ENCODE measurements at places on chromosomes 11 and 22.

GRCh38 chr11:128738942-128739341 lies 45.1 kb downstream of the FLI1 start:
- no peak for DNase-seq

DNA sequence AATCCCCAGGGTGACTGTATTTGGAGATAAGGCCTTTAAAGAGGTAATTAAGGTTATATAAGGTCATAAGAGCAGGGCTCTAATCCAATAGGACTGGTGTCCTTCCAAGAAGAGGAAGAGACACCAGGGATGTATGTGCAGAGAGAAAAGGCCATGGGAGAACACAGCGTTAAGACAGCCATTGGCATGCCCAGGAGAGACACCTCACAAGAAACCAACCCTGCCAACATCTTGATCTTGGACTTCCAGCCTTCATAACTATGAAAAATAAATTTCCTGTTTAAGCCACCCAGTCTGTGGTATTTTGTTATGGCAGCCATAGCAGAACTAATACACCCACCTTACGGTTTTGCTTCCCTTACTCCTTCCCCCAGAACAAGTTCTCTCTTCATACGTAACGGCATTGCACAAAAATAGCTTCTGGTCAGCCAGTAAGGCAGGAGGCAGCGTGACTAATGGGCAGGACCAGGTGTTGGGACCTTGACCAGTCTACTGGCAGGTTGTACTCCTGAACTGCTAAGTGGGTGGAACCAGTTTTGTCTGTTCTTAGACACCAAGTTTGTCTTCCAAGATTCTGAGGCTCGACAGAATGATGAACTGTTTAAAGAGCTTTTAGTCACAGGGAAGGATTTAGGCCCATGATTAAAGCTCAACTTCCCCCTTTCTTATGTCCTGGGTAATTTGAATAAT lies 31.9 kb upstream of the UPB1 start:
- no peak for DNase-seq

GRCh38 chr11:26227301-26227746 lies 104.6 kb upstream of the ANO3 start:
- DNase-seq = no peak

DNA sequence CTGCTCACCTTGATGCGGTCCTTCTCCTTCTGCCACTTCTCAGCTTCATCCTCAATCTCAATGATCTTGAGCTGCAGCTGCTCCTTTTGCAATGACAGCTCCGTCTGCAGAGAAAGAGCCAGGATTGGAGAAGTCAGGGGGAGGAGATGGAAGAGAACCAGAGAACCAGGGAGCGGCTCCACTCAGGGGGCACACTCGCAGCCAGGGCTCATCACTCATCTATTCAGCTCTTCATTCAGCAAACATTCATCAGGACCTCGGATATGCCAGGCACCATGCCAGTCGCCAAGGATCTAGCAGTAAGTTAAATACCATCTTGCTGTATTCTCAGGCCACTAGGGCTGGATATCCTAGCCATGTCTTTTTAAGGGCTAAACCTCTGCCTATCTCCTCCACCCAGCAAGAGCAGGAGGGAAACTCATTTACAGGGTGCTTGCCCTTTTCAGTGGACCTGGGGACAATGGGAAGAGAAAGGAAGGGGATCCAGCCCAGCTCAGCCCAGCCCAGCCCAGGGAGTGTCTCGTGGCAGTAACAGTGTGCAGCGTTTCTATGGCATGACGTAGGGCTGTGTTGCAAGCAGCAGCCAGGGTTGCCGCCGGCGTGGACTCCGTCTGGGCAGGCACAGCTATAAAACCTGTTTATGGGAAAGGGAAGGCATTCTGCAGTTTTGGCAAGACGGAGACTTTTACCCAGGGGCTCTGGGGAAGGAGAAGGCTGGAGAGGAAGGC lies 9.4 kb downstream of the TRIM29 start:
- DNase-seq = no peak

- DNase-seq = no peak
These were observed 1163.1 kb downstream of the BRD1 start for GRCh38 chr22:48664586-48664985.

DNA sequence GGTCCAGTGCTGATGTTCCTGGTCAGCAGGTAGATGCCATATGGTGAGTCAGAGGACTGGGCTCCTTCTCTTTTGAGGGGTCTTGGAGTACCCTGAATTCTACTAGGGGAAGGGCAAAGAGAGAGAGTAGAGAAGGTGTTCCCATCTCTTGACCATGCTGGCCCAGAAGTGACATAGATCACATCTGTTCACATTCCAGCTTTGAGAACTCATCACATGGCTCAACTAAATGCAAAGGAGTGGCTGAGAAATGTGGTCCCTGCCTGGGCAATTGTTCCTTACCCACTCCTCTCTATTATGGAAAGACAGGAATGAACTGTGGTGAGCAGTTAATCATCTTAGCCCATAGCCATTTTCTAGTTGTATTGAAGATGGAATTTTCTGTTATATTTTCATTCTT lies 105.4 kb upstream of the TIMP3 start:
- no peak for DNase-seq

- no peak for DNase-seq
These were observed 73.7 kb downstream of the ABTB2 start for GRCh38 chr11:34284156-34284555.

DNA sequence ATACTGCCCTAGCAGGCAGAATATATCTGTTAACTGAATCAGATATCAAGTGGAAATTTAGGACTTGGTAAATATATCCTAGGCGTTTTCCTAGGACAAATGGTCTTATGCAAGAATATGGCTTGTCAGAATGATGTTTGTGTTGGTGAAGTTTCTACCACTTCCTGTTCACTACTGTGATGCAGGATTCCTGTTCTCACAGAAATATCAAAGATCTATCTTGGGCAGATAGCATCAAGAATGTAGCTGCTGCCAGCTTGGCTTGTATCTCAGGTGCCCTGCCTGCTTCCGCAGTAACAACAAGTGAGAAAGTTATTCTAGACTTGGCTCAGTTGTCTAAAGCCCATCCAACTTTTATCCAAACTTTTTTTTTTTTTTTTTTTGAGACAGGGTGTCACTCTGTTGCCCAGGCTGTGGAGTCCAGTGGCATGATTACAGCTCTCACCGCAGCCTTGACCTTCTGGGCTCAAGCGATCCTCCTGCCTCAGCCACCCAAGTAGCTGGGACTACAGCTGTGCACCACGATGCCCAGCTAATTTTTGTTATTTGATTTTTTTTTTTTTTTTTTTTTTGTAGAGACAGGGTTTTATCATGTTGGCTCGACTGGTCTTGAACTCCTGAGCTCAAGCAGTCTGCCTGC lies 61.3 kb downstream of the PPME1 start:
- DNase-seq = no peak

DNA sequence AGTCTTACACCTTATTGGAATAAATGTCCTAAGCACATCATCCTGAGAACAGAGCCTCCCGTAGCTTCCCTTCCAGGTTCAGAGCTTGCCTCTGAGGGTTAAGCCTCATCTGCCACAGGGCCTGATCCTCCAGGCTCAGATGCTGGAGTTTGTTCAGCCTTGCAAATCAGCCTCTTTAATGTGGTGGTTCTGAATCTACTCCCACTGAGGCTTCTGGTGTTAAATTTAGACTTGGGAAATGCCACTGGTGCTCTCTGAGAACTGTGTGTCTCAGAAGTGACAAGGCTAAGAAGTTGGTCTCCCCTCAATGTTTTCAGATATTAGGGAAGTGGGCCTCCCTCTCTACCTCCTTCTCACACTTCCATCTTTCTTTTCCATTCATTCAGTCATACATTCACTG lies 68.7 kb downstream of the CCDC81 start:
- no peak for DNase-seq

GRCh38 chr11:88089134-88089533 lies 86.1 kb downstream of the RAB38 start:
- no peak for DNase-seq

DNA sequence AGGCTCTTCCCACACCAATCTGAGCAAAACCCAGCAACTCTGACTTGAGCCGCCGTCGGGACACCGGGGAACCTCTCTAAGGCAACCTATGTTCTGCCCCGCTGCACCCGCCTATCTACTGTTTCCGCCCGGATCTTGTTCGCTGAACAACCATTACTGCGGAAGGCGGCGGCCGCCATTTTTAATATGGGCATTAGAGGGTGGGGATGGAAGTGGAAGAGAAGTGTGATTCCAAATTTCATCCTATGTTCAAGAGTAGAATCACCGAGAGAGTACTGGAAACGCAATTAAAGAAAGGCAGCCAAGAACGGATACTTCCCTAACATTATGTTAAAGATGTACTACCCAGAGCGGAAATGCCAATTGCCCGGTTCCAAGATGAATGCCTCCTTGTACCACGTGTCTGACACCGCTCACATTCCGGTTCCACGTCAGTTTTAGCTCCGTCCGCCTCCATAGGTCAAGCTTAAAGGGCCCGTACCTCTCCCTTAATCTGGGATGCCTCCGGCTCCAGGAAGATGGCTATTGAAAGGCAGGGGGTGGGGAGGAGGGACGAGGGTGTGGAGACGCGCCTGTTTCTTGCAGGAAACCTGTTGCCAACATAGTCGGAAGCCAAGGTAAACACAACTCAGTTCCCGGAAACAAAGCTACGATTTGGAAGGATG lies at the start of gene DPAGT1:
DPAGT1 (minus strand) TSS at position 95 of the 665 bp plus-strand sequence. CDS start 198 bp downstream, outside the sequence.
- DNase-seq = peak; percentile 97

GRCh38 chr11:119416606-119417580 lies 6.1 kb downstream of the THY1 start:
- DNase-seq = peak; percentile 63

DNA sequence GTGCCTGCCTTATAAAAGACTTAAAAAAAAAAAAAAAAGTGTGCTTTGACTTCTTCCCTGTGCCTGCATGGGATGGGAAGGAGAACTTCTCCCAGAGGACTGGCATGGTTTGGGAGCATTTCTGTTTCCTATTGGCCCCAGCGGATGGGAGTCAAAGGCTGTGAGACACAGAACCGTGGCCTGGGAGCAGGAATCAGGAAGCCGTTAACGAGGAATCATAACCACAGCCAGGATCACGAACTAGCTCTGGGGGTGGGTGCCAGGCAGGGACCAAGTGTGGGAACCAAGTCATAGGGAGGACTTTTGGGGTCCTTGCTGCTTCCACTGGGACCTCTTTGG lies 526 bp downstream of the C1QTNF6 start:
- DNase-seq = no peak

DNA sequence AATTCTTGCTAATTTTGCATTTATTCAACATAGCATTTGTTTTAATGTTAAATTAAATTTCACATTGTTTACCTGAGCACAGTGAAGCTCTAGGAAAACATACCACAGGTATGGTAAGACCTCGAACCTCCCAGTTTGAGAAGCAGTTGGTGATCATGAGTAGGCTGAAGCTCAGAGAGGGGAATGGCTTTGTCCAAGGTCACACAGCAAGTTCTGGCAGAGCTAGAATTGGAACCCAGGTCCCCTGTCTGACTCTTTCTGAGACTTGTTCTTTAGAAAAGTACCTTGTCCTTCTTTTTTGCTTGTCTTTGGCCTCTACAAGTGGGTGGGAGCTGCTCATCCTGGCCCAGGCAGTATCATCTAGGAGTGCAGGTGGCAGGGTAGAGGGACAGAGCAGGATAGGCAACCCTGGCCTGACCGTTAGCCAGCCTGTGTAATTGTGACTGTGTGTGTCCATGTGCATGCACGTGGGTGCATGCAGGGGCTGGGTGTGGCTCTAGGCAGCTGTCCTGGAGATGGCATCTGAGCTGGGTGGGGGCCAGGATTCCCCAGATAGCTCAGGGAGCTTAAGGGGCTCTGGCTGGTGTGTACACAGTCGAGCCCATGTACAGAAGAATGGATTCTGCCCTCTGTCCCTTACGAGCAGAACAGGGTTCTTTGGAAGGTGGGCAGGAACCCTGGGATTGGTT lies 21.6 kb downstream of the PHLDB1 start:
- no peak for DNase-seq

- peak; percentile 79 for DNase-seq
These were observed 295.1 kb upstream of the PLET1 start for GRCh38 chr11:112555491-112556364.

DNA sequence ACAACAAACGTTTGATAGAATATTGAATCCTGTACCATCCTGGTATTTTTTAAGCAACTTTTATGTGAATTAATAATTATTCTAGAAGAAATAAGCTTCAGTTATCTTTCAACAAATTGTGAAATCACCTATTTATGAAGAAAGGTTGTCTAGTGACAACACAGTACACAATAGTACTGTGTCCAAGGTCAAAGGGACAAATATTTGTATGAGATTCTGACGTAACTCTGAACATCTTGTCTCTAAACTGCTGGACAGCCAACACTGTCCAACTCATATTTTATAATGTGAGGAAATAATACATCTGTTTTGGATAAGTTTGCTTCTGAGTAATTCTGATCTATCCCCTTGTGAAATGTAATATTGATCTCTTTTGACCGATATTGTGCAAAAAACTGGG lies 18.9 kb downstream of the CASP5 start:
- no peak for DNase-seq

DNA sequence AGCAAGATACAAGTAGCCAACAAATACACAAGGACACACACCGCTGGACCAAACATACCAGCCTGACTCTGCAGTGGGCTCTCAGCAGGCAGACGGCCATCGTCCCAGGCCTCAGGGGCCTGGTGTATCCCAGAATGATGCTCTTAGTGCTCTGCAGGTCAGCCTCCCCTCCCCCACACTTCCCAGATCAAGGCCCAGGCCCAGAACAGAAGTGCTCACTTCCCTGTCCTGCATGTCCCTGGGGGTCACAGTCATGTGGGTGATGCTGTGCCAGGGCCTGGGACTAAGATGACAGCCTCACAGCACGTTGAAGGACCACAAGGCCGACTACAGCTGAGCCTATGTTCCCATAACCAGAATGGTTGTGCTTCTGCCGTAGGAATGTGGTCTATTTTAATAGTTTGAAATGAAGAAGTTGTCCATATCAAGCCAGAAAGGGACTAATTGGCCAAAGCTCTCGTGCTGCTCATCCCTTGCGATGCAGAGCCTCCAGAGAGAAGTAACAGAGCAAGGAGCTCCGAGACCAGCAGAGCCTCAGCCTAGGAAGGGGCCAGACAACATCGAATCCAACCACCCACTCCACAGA lies 48.6 kb downstream of the GAB4 start:
- DNase-seq = no peak

- DNase-seq = peak; percentile 40
These were observed 4.4 kb downstream of the OR51V1 start for GRCh38 chr11:5196067-5196466.
